Psoas muscle (tissue), 8 donors: ENCODE measurements at places on chromosomes 5 and 9.

DNA sequence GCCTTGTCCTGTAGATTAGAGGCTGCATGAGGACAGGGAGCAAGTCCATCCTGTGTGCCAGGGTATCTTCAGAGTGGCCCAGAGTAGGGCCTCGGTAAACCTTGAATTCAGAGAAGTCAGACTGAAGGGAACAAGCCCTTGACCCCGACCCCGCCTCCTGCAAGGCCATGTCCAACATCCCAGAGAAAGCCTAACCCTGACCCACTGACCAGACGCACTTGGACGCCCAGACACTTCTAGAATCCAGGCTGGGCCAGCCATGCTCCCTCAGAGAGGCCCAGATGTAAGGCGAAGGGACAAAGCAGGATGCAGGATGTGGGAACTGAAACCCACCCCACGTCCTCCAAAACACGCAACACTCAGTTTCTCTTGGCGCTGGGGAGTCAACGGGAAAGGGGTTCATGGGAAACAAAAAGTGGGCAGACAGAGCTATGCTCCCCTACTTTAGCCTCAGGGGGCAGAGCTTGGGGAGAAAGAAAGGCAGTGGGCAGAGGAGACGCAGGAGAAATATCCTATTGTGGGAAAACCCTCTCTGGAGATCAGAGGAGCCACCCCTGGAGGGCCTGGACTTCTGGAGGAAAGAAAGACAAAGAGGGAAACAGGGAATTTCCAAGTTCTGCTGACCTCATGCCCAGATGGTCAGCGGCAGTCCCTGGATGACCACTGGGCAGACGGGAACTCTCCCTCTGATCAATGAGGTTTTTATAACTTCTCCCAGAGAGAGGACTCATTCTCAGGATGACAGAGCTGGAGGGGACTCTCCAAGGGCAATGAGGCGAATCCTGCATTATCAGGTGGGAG is 13.0 kb downstream of the TNIP1 start:
- H3K27me3 ChIP-seq, result no peaks in the 10 kb centered on the region
- no peaks in the 10 kb centered on the region for H3K36me3 ChIP-seq
- peak overlapping the region; percentile 81 for H3K27ac ChIP-seq
- H3K4me3 ChIP-seq, result peak overlapping the region; percentile 7

GRCh38 chr5:136020383-136021015 is 8.3 kb upstream of the TGFBI start:
- DNase-seq, result no peak
- no peaks in the 10 kb centered on the region for H3K27me3 ChIP-seq
- no peaks in the 10 kb centered on the region for H3K36me3 ChIP-seq
- H3K4me1 ChIP-seq, result peaks cover 17% of the 10 kb centered on the region
- H3K27ac ChIP-seq, result peak overlapping the region; percentile 52

GRCh38 chr9:78291240-78291925 is 5.5 kb upstream of the PSAT1 start:
- H3K27me3 ChIP-seq, result peaks cover 3% of the 10 kb centered on the region
- H3K36me3 ChIP-seq, result no peaks in the 10 kb centered on the region
- no peak overlapping the region for H3K27ac ChIP-seq
- no peaks in the 10 kb centered on the region for H3K4me1 ChIP-seq

GRCh38 chr5:13501176-13501575 is 443.3 kb downstream of the DNAH5 start:
- peaks cover 3% of the 10 kb centered on the region for H3K27me3 ChIP-seq
- no peaks in the 10 kb centered on the region for H3K36me3 ChIP-seq
- no peaks in the 10 kb centered on the region for H3K4me1 ChIP-seq
- DNase-seq, result no peak
- no peak overlapping the region for H3K4me3 ChIP-seq
- no peak overlapping the region for H3K27ac ChIP-seq

GRCh38 chr5:149348518-149348917 is 3.2 kb downstream of the GRPEL2 start:
- peaks cover 13% of the 10 kb centered on the region for H3K4me1 ChIP-seq
- H3K4me3 ChIP-seq, result no peak overlapping the region
- peaks cover 18% of the 10 kb centered on the region for H3K36me3 ChIP-seq
- H3K27ac ChIP-seq, result no peak overlapping the region
- no peaks in the 10 kb centered on the region for H3K27me3 ChIP-seq

- no peaks in the 10 kb centered on the region for H3K27me3 ChIP-seq
- H3K27ac ChIP-seq, result peak overlapping the region; percentile 80
- no peaks in the 10 kb centered on the region for H3K36me3 ChIP-seq
- peaks cover 54% of the 10 kb centered on the region for H3K4me1 ChIP-seq
- H3K4me3 ChIP-seq, result no peak overlapping the region
Measured at GRCh38 chr5:115375893-115376292, 79.4 kb upstream of the CCDC112 start.

- H3K36me3 ChIP-seq, result no peaks in the 10 kb centered on the region
- DNase-seq, result no peak
- no peak overlapping the region for H3K27ac ChIP-seq
- H3K4me1 ChIP-seq, result no peaks in the 10 kb centered on the region
- H3K27me3 ChIP-seq, result no peaks in the 10 kb centered on the region
- H3K4me3 ChIP-seq, result no peak overlapping the region
Measured at GRCh38 chr5:101966476-101966875, 329.6 kb downstream of the SLCO4C1 start.
